ENCODE measurements at places on chromosomes 2 and 18.
A peak's percentile ranks its signal among the peaks of the same experiment; 100 is the strongest.

DNA sequence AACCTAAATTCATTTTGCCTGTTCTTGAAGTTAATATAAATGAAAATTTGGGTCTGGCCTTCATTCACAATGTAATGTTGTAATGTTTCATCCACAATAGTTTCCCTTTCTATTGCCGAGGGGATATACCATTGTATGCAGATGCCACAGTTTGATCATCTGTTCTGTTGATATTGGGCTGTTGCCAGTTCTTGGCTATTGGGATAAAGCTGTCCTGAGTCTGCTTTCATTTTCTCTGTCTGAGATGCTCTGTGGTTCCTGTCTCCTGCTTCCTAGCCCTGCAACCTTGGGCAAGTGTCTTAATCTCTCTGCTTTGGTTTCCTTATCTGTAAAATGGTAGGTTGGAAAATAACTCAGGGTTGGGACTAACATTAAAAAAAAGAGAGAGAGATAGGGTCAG is 25.2 kb downstream of the B3GNT2 start:
- no peak for DNase-seq

DNA sequence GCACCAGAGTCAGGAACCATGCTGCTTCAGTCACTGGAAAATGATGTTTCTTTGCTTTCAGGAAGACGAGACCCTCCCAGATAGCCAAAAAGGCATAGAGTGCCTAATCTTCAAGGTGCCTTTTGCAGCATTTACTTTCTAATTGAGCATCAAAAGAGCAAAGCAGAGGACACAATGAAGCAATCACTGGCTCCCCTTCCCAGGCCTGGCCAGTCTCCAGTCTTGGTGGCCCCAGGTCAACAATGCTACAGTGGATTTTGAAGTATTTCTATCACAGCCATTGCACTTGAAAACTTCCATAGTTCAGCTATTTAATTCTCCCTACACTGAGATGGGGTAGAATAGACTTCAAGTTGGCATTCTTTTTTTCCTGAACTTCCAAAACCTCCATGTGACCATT is 15.4 kb downstream of the ZBTB7C start:
- DNase-seq = no peak

- peak; percentile 11 for DNase-seq
Observed at GRCh38 chr2:45929674-45930395, 278.4 kb downstream of the PRKCE start.

GRCh38 chr2:72165792-72166191 is 18.1 kb upstream of the CYP26B1 start:
- DNase-seq = no peak

- no peak for DNase-seq
Observed at GRCh38 chr2:138421971-138422335, 79.6 kb upstream of the SPOPL start.

Data from CD4-positive, alpha-beta T cell (primary cell).